Cardiac muscle cell (in vitro differentiated cells and primary cell): ENCODE measurements at places on chromosomes 13 and 19. TPM values are rescaled to one million over a fixed set of nuclear protein-coding genes. Genes with fewer than 3 reads are reported as not detected.
A peak's percentile ranks its signal among the peaks of the same experiment; 100 is the strongest.

The GRIN2D gene
- polyA plus RNA-seq: 3.5 and 3.9 TPM in 2 replicates

The TMPRSS9 gene
- not detected in 2 replicates for polyA plus RNA-seq

The FUT6 gene
- polyA plus RNA-seq: not detected in 2 replicates

The PLPP2 gene
- polyA plus RNA-seq: not detected in 2 replicates

The ZNF667 gene
- 9.3 and 12.9 TPM in 2 replicates for polyA plus RNA-seq

The DAND5 gene
- 0.07 and 0.09 TPM in 2 replicates for polyA plus RNA-seq

- DNase-seq: no peak
Observed at GRCh38 chr13:24179486-24179850, 18.9 kb downstream of the SPATA13 start.

DNA sequence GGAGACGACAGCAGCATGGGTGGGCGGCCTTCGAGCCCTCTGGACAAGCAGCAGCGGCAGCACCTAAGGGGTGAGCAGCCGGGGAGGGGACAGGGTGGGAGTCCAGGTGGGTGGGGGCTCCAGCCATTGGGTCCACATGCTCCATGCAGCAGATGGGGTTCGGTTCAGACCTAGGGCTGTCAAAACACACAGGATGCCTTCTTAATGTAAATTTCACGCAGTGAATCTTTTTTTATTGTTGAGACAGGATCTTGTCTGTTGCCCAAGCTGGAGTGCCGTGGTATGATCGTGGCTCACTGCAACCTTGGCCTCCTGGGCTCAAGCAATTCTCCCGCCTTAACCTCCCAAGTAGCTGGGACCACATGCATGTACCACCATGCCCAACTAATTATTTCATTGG, 15.9 kb downstream of the PGLS start:
- no peak for DNase-seq

GRCh38 chr19:8390617-8390981, 439 bp downstream of the RAB11B start:
- peak; percentile 96 for DNase-seq

DNA sequence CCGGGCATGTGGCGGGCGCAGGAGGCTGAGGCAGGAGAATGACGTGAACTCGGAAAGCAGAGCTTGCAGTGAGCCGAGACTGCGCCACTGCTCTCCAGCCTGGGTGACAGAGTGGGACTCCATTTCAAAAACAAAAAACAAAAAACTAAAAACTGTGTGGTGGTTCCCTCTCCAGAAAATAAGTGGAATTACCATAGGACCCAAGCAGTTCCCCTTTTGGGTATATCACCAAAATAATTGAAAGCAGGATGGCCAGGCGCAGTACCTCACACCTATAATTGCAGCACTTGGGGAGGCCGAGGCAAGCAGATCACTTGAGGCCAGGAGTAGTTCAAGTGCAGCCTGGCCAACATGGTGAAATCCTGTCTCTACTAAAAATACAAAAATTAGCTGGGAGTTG, 15.7 kb upstream of the LDLR start:
- DNase-seq: no peak

DNA sequence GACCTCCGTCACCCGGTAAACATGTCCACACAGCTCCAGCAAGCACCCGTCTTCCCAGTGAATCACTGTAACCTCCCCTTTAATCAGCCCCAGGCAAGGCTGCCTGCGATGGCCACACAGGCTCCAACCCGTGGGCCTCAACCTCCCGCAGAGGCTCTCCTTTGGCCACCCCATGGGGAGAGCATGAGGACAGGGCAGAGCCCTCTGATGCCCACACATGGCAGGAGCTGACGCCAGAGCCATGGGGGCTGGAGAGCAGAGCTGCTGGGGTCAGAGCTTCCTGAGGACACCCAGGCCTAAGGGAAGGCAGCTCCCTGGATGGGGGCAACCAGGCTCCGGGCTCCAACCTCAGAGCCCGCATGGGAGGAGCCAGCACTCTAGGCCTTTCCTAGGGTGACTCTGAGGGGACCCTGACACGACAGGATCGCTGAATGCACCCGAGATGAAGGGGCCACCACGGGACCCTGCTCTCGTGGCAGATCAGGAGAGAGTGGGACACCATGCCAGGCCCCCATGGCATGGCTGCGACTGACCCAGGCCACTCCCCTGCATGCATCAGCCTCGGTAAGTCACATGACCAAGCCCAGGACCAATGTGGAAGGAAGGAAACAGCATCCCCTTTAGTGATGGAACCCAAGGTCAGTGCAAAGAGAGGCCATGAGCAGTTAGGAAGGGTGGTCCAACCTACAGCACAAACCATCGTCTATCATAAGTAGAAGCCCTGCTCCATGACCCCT, 9.0 kb upstream of the CEACAM5 start:
- no peak for DNase-seq

DNA sequence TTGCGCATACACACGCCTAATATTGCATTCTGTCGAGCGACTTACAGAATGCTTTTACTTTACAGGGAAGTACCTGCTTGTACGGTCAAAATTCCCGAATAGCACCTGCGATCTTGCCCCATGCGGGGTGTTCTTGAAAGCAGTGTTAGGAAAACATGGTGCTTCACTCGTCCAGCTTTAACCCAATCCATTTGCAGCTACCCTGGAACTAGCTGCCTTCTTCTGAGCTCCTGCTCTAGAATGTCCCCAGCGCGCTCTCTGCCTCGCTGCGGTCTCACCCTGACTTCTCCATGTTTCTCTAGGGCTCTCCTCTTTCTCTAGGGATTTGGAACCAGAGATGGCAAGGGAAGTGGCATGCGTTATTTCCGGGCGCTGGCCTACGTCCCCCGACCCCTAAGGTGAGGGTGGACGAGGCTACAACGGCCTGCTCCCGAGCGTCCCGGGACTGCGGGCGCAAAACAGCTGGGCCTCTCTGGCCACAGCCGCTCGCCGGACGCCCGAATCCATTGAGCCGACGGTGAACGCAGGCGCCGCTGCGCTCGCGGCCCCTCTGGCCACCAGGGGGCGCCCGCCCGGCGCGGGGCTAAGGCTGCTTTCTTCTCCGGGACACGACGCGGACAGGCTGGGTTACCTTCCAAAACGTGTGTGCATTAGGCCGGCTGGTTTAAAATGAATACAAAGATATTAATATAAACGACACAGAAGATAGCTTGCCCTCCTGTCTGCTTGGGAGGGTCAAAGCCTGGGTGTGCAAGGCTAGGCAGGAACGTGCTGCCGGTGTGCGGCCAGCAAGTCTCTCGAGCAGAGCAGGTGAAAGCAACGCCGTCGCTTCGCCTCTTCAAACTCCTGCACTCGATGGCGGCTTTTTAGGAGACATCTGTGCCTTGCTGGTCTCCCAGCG, 1.8 kb upstream of the SPRY2 start:
- peak; percentile 87 for DNase-seq

- no peak for DNase-seq
Observed at GRCh38 chr19:28899703-28900102, 313.2 kb downstream of the UQCRFS1 start.

DNA sequence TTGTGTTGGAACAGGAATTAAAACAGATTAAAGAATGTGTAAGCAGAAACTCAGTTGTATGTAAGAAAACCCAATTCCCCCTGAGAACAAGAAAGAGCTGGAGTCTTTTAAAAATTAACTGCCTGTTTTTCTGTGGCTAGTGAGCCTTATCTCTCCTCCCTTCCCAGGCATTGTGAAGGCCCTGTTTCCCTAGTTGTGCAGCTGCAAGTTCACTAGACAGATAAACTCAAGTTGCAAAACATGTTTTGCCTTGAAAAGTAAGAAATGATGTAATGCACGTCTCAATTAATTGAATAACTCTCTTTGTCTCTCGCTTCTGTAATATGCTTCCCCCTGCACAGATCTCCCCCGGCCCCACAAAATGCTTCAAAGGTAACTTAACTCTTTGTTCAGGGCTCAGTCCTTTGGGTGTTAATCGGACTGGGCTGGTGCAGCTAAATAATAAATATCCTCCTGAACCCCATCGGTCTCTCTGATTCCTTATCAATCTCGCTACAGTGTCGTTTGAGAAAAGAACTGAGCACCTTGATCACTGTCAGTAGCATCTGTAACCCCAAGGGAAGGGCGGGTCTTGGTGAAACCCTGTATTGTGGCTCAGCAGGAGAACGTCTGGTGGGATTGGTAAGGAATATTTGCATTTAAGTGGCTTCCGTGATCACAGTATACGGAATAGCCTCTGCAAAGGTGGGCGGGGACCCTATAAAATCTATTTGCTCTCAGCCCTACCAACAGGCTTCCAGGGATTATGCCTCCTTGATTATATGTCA, 1.6 kb upstream of the ZNF556 start:
- no peak for DNase-seq

DNA sequence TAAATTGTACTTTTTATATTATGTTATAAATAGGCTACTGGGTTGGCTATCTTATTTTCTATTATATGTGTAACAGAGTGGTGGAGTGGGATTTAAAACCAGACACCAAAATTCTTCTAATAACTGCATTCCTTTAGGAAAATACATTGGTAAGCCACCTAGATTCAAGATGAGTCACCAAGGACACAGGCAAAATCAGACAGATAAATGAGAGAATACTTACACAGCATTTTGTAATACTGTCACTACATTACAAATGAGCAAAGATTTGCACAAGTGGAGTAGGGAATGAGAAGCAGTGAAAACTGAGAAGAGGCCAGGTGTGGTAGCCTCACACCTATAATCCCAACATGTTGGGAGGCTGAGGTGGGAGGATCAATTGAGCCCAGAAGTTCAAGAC, 6.2 kb upstream of the SPART start:
- DNase-seq: no peak

DNA sequence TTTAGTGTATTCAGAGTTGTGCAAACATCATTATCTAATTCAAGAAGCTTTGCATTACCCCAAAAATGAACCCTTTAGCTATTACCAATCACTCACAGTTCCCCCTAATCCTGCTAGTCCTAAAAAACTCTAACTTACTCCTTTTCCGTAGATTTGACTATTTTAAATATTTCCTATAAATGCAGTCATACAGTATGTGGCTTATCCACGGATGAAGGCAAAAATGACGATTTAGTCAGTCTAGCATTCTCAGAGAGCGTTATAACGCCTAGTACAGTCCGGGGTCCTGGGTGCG, 587 bp upstream of the ZNF383 start:
- DNase-seq: no peak
